T-helper 1 cell treated with Interleukin-12 subunit alpha and Interleukin-12 subunit beta and Interleukin-4 antibody, amounts not matched to agents 30 ng/mL and 1 ng/mL, for 36 hours (primary cell): ENCODE measurements at places on chromosomes 1 and 21. TPM values are rescaled to one million over a fixed set of nuclear protein-coding genes. Genes with fewer than 3 reads are reported as not detected.

Gene KRTAP13-3
- total RNA-seq: not detected in 2 replicates

Gene CYP4Z1
- not detected in 2 replicates for total RNA-seq

Gene CD5L
- not detected in 2 replicates for total RNA-seq

Gene OR2L2
- 0.07 and 0.10 TPM in 2 replicates for total RNA-seq

Gene PLA2G5
- total RNA-seq: not detected in 2 replicates

Gene TRPM2
- 35.2 and 35.6 TPM in 2 replicates for total RNA-seq

Gene LRRC53
- not detected in 2 replicates for total RNA-seq

Gene TMEM53
- 3.3 and 3.8 TPM in 2 replicates for total RNA-seq

Gene ADAMTSL4
- 0.95 and 1.1 TPM in 2 replicates for total RNA-seq

Gene FYB2
- not detected in 2 replicates for total RNA-seq

Gene ANKRD35
- 0.83 and 0.88 TPM in 2 replicates for total RNA-seq

Gene ICOSLG
- total RNA-seq: 12.3 and 13.0 TPM in 2 replicates

Gene KCTD3
- total RNA-seq: 5.8 and 6.8 TPM in 2 replicates

Gene PLA2G2D
- total RNA-seq: not detected in 2 replicates

Gene CORT
- total RNA-seq: 0.41 TPM in 1 of 2 replicates, not detected in the other

Gene FCRL6
- 0.34 and 0.49 TPM in 2 replicates for total RNA-seq

Gene LIN9
- total RNA-seq: 10.5 and 11.0 TPM in 2 replicates

Gene GPR37L1
- total RNA-seq: not detected in 2 replicates

Gene UMODL1
- total RNA-seq: 0.12 TPM in 1 of 2 replicates, not detected in the other

Gene PGM1
- 32.8 and 38.4 TPM in 2 replicates for total RNA-seq

Gene EPHB2
- not detected in 2 replicates for total RNA-seq

Gene HEYL
- total RNA-seq: not detected in 2 replicates

Gene PLPPR5
- total RNA-seq: not detected in 2 replicates

Gene DIO1
- not detected in 2 replicates for total RNA-seq

Gene CDK18
- total RNA-seq: 0.07 and 0.98 TPM in 2 replicates

Gene BRINP2
- total RNA-seq: 0.27 TPM in 1 of 2 replicates, not detected in the other

Gene LCE3E
- not detected in 2 replicates for total RNA-seq

Gene KCNK1
- total RNA-seq: 1.2 and 1.3 TPM in 2 replicates

Gene ARHGAP30
- total RNA-seq: 301 and 314 TPM in 2 replicates

Gene TNNI3K
- not detected in 2 replicates for total RNA-seq

Gene FMOD
- total RNA-seq: 0.15 and 0.39 TPM in 2 replicates

Gene AK5
- total RNA-seq: 0.34 and 0.93 TPM in 2 replicates

Gene DPT
- total RNA-seq: not detected in 2 replicates

Gene PLA2G2F
- total RNA-seq: not detected in 2 replicates

Gene NEK2
- 25.7 and 26.1 TPM in 2 replicates for total RNA-seq

Gene A3GALT2
- total RNA-seq: not detected in 2 replicates

Gene CXADR
- 0.39 and 0.49 TPM in 2 replicates for total RNA-seq

Gene LAX1
- 12.6 and 14.6 TPM in 2 replicates for total RNA-seq

Gene PLEKHG5
- total RNA-seq: 1.8 and 2.0 TPM in 2 replicates

Gene AMPD1
- not detected in 2 replicates for total RNA-seq

Gene IBA57
- total RNA-seq: 7.1 and 8.0 TPM in 2 replicates

Gene KIAA0040
- 88.7 and 99.0 TPM in 2 replicates for total RNA-seq

Gene LCE1C
- total RNA-seq: not detected in 2 replicates

Gene TCP10L
- total RNA-seq: 0.95 and 1.6 TPM in 2 replicates

Gene E2F2
- 72.5 and 78.8 TPM in 2 replicates for total RNA-seq

Gene FRRS1
- 0.24 and 0.32 TPM in 2 replicates for total RNA-seq

Gene OPRD1
- total RNA-seq: not detected in 2 replicates

Gene HUNK
- total RNA-seq: not detected in 2 replicates

Gene UCK2
- total RNA-seq: 36.9 and 39.1 TPM in 2 replicates

Gene RNU1-2
- total RNA-seq: 2,156 and 2,251 TPM in 2 replicates

Gene UBAP2L
- 223 and 230 TPM in 2 replicates for total RNA-seq

Gene LCE1D
- not detected in 2 replicates for total RNA-seq

Gene METTL18
- total RNA-seq: 11.8 and 12.1 TPM in 2 replicates

Gene CYP4A11
- total RNA-seq: not detected in 2 replicates

Gene LCK
- 425 and 440 TPM in 2 replicates for total RNA-seq

Gene ATP5IF1
- 135 and 148 TPM in 2 replicates for total RNA-seq

Gene MROH9
- not detected in 2 replicates for total RNA-seq

Gene NRIP1
- total RNA-seq: 11.6 and 12.9 TPM in 2 replicates

Gene IL19
- total RNA-seq: not detected in 2 replicates
